Adrenal gland (tissue), 19 donors: ENCODE measurements at places on chromosomes 2 and 18. TPM values are rescaled to one million over a fixed set of nuclear protein-coding genes. Genes with fewer than 3 reads are reported as not detected.

- DNase-seq = no peak
Measured at GRCh38 chr18:42094875-42095274, 139.8 kb downstream of the PIK3C3 start.

DNA sequence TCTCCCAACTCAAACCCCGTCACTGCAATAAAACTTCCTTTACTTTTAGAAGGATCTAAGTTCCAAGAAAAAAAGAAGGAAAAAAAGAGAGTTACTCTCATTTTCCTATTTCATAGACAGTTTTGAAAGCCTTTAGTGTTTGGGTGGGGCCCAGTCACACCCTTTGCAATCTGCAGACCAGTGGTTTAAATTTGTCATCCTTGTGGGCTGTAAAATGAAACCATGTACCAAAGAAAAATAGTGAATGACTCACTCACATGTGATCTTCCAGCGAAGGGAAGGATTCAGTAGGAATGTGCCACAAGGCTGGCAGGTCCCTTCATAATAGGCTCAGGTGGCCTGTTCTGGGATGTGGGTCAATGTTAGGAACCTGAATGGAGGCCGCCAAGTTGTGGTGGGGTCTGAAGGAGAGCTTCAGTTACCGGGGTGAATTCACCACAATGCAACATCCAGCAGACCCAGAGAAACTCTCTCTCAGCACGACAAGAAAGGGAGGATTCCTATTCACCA is 28.3 kb downstream of the ANXA4 start:
- peak; percentile 41 for DNase-seq

The ALPI gene
- total RNA-seq = not detected

The PROC gene
- not detected for total RNA-seq

DNA sequence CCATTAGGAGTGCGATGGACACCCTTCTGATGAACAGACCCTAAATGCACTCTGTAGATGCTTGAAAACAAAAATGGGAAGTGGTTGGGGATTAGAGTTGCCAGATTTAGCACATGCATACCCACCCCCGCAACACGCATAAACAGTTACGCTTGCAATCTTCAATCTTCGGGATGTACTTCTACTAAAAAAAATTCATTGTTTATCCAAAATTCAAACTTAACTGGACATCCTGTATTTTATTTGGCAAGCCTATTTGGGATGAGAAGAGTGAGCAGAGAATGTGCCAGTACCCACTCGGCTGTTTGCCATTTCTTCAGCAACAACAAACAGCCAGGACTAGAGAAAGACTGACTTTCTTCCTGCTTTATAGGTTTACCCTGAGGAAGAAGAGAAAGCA is 18.4 kb downstream of the KIAA2012 start:
- DNase-seq = no peak

The UGT1A4 gene
- total RNA-seq = not detected

- DNase-seq = no peak
Measured at GRCh38 chr18:62514570-62514969, 8.3 kb upstream of the ZCCHC2 start.

GRCh38 chr2:224171226-224171625 is 132.1 kb upstream of the SERPINE2 start:
- no peak for DNase-seq

The SPEG gene
- total RNA-seq = 0.78 TPM

DNA sequence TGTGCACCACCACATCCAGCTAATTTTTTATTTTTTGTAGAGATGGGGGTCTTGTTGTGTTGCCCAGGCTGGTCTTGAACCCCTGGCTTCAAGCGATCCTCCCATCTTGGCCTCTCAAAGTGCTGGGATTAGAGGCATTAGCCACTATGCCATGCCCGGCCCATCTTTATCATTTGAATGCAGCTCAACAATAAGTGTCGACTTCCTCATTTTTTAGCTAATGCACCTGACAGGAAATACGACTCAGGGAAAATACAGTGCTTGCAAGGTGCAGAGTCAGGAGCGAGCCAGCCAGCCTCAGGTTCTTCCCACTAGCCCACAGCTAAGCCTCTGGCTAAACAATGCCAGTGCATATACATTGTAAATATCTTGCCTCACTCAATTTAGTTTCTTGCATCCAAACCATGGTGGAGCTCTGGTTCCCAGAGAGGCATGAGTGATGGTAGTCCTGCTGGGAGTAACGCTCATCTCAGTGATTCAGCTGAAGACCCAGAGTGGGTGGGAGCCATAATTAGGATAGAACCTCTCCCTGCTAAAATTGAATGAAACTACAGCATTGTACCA is 135.0 kb downstream of the TGIF1 start:
- no peak for DNase-seq

GRCh38 chr2:77520641-77521547 is 1.3 kb downstream of the LRRTM4 start:
- no peak for DNase-seq

The CYS1 gene
- total RNA-seq = 0.78 TPM

GRCh38 chr2:71063216-71063615 is 5.2 kb upstream of the NAGK start:
- DNase-seq = no peak

- DNase-seq = no peak
Measured at GRCh38 chr2:37441055-37441454, 96.6 kb downstream of the QPCT start.

DNA sequence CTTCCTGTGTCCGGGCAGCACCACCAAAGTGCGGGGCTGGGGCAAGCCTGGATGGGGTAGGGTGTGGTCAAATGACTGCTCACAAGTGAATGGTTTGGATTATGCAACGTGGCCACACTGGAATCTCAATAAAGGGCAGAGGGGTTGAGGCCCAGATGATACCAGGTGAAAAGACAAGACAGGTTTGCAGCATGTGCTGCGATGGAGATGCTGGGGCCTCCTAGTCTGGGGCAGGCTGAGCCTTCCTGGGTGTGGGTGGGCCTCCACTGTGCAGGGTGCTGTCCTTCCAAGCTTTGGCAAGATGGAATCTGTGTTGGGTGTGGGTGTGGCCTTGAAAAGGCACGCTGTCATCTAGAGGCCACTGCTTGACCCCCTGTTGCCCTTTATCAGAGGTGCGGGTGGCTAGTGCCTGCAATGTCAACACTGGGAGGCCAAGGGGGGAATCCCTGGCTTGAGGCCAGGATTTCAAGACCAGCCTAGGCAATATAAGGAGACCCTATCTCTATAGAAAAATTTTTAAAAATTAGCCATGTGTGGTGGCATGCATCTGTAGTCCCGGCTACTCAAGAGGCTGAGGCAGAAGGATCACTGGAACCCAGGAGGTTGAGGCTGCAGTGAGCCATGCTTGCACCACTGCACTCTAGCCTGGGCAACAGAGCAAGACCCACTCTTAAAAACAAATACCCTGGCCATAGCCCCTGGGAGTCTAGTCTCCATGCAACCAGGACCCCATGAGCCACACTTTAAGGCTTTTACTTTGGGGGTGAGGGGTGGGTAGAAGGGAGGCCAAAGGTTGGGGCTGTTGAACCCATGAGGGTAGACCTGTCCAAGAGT is 13.8 kb downstream of the RRM2 start:
- DNase-seq = no peak

DNA sequence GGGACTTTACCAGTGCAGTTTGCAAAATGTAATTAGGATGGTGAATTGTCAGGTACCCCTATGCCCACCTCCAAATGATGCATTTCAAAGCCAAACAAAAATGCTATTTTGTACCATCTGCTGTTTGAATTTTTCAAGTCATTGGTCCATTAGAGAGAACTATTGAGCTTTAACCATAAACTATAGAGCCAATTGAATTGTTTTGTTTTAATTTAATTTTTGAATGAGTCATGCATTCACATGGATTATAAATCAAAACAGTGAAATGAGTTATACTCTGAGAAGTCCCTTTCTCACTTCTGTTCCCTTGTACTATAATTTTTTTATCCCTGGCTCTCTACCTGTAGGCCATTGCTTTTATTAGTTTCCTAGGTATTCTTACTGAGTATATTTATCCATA is 140.6 kb upstream of the LYPD6 start:
- no peak for DNase-seq

DNA sequence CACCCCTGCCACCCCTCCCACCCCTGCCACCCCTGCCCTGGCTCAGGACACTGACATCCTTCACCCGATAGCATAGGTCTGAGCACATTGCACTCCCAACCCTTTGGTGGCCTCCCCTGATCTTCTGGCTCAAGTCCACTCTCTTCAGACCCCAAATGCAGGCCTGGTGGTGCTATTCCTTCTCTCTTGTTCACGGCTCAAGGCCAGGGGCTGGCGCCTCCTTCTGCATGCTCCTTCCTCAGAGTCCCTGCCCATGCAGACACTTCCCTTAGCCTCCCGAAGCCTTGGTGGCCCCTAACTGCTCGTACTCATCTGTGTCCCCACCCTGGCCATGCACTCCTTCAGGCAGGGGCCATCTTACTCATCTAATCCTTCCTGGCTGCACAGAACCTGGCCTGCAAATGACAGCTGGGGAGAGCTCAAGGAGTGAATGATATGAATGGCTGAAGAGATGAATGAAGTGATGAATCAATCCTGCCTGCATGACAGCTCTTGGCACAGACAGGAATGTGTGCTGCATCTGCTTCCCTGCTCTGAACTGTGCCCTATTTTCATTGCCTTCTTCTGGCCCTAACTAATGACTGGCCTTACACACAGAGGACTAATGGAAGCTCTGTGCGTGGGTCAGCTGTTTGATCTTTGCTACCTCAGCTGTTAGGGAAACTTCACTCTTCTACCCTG is 290.8 kb downstream of the DYSF start:
- no peak for DNase-seq

The FABP1 gene
- not detected for total RNA-seq

DNA sequence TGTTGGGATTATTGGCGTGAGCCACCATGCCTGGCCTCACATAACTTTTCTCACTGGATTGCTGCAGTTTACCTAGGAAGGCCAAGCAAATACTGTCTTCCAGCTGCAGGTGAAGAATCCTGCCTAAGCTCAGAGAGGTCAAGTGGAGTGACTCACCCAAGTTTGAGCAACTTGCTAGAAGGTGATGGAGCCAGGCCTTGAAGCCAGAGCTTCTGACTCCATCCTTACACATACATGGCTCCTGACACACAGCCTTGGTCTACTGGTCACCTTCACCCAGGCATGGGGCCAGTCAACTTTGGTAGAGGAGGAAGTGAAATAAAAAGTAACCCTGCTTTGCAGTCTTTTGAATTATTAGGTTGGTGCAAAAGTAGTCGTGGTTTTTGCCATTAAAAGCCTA is 93.5 kb downstream of the VWA3B start:
- DNase-seq = no peak

The VSNL1 gene
- 51.1 TPM for total RNA-seq

DNA sequence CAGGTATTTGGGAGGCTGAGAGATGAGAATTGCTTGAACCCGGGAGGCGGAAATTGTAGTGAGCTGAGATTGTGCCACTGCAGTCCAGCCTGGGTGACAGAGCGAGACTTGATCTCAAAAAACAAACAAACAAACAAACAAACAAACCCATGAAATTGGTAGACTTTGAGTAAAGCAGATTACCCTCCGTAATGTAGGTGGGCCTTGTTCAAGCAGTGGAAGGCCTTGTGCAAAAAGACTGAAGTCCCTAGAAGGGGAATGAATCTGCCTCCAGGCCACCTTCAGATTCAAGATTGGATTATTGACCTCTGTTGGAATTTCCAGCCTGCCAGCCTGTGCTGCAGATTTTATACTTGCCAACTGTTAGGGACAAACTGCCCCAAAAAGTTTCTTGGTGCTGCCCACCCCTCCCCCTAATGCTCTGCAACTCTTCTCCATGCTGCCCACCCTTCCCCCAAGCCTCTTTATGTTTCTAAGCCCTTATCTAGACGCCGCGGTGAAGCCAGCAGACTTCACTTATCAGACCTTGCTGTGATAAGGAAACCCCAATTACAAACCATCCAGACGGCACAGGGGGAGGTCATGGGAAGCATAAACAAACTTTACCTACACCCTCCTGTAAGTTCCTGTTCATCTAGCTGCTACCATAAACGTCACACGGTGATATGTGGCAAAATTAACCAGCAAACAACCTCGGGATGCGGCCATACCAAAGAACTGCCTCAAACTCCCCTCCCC is 17.0 kb downstream of the CYP27A1 start:
- DNase-seq = no peak

The ALK gene
- total RNA-seq = 0.32 TPM
